Stimulated activated CD8-positive, alpha-beta memory T cell treated with anti-CD3 and anti-CD28 coated beads, Interleukin-4, amount 100 ng/mL, for 4 hours (primary cell): ENCODE measurements at places on chromosomes 6 and 20.

DNA sequence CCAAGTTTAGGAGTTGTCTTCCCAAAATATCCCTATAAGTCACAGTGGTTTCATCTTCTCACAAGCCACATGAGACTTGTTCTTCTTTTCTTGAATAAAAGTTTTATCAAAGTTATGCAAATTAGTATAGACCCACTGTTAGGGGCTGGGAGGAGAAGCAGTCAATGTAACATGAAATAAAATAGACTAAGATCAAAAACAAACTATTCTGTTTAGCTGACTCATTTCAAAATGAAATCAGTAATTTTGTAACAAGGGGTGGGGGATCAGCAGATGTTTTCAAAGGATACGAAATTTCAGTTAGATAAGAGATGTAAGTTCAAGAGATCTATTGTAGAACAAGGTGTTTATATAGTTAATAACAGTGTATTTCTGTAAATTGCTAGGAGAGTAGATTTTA is 339.6 kb upstream of the PRDM1 start:
- no peak for DNase-seq

- no peak for DNase-seq
These were observed 7.2 kb downstream of the TFAP2A start for GRCh38 chr6:10407674-10408054.

DNA sequence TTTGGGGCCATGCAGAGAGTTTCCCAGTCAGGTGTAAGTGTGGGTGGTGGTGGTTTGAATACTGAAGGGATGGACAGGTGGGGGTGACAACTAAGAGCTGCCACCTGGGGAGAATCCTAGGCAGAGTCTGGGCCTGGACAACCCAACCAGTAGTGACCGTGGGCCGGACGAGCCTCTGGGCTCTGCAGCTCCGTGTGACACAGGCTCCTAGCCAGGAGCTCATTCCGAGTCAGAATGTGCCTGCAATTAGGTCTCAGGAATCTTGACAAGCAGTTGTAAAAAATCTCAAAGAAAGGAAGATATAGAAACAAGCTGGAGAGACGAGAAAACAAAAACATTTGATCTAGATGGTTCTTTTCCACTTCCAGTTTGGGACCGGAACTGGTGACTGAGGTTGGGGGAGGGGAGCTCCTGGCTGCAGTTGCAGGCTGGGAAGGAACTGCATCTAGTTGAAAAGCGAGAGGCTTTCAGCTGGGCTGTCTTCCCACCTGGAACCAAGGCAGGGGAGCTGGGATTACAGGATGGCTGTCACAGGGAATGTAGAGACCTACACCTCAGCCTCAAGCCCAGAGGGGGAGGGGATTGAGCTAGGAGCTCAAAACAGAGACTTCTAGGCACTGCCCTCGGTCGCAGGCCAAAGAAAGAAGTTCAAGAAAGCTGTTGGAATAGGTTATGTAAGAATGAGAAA is 156.9 kb downstream of the PAX1 start:
- no peak for DNase-seq

DNA sequence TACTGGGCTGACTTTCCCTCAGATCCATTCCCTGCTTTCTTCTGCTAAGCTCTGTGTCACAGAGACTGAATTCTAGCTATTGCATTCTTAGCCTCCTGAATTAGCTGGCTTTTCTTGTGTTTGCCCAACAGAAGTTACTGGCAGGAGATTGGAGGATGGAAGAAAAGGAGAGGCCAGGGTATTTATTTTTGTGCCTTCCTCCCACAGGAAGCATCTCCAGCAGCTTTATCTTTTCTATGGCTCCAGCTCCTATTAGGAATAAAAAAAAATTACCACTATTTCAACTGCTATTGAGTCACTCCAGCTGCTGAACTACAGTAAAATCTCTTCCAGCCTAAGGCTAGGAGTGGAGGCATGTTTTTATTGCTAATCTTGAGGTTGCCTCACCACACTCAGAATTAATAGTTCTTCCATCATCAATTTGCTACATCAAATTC is 492.4 kb downstream of the RFPL4B start:
- DNase-seq, result no peak

GRCh38 chr6:189676-190075 is 102.6 kb upstream of the DUSP22 start:
- no peak for DNase-seq

DNA sequence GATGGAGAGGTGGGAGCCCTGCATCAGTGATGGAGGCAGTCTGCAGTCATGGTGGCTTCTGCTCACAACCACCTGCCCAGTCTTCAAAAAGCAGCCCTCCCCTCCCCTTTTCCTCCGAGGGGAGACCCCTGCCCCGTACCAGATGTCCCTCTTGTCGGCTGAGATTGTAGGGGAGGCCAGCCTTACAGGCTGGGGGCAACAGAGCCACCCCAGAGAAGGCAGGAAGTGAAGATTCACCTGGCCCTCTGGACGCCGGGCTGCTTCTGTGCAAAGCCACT is 4.5 kb downstream of the TNFRSF6B start:
- DNase-seq, result no peak

GRCh38 chr6:16764188-16764950 is 3.1 kb upstream of the ATXN1 start:
- no peak for DNase-seq

DNA sequence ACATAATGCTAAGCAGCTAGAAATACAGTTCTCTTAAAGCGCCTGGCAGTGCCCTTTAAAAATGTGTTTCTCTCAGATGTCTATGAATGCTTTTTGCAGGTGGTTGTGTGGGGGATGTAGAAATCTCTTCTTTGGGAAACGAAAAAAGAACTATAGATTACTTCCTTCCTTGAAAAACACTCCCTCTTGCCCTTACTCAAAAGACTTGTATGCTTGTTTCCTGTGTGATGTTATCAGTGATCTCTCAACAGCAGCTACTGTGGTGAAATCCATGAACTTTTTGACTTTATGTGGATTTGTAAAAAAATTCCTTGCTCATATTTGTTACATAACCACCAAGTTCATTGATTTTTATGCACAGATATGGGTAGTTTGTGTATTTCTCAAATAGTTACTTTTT is 916.5 kb downstream of the QKI start:
- DNase-seq, result no peak

GRCh38 chr6:84222426-84222825 is 5.0 kb downstream of the CEP162 start:
- no peak for DNase-seq

GRCh38 chr6:52538901-52539354 is 37.9 kb downstream of the TRAM2 start:
- DNase-seq, result no peak

DNA sequence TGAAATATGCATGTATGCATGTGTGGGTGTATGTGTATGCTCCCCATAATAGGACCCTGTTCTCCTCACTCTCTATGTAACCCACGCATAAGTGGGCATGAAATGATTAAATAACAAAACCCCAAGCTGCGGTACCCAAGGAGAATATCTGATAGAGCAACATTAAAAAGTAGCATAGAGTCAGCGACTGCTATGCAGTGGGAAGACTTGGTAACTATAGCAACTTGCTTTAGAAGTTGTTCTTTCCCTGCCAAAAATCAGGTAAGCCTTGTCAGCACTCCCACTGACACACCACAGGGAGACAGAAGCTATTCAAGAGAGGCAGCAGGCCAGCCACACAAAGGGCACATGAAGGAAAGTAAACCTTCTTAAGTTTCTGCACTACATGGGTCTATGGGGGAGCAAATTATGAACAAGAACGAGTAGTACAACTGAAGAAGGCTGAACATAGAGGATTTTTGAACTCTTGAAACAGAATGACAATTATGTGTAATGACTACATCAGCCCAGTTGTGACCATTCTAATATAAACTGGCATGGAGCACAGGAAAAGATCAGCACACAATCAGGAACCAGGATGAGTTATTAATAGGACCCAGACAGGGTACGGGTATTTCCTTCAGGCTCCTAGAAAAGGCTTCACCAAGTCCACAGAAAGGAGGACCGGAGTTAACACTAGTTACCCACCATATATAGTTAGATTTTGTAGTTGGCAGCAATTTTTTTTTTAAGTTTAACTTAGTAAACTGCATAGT is 89.9 kb downstream of the GPR6 start:
- no peak for DNase-seq

GRCh38 chr6:33826537-33826936 is 22.7 kb upstream of the MLN start:
- DNase-seq, result no peak

- DNase-seq, result no peak
These were observed 6.4 kb upstream of the STX11 start for GRCh38 chr6:144143878-144144277.

GRCh38 chr20:35252037-35252461 is 25.6 kb downstream of the MMP24 start:
- no peak for DNase-seq

GRCh38 chr6:169647637-169648036 is 54.2 kb downstream of the WDR27 start:
- no peak for DNase-seq
